ENCODE measurements at places on chromosomes 13 and 19.
A peak's percentile ranks its signal among the peaks of the same experiment; 100 is the strongest.

DNA sequence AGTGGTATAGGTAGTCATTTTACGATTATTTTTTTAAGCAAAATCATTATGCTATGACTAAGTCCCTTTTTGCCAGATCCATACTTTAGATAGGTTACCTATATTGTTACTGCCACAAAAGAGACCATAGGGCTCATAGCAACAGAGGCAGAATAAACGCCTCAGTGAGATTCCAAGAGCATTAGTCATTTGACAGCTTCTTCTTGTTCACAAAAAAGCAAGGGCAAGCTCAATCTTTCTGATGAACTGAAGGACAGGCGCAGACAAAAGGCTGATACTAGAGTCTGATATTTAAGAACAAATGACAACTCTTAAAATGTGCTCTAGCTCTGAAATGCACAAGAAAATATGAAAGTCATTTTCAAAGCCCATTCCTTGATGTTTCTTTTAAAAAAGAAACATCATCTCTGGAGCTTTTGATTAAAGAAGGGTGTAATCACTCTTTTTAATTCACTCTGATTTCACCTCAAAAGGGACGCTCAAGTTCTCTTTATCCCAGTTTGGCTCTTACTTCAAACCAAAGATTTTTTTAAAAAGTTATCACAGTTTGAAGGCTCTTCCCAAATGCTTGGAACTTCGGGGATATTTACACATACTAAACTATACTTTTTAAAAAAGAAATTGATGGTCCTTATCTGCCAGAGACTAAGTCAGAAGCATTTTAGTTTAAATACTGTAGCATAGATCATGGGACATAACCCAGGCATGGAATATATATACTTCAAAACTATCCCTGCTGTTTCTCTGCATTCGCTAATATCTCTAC lies 187.2 kb downstream of the EFNB2 start:
- no peak overlapping the region for H3K27ac ChIP-seq
- no peaks in the 10 kb centered on the region for H3K36me3 ChIP-seq
- ATAC-seq, result no peak
- peaks cover 9% of the 10 kb centered on the region for H3K27me3 ChIP-seq

GRCh38 chr19:47190167-47190727 lies 40.8 kb downstream of the BBC3 start:
- no peak overlapping the region for H3K4me3 ChIP-seq
- H3K27ac ChIP-seq, result peak overlapping the region; percentile 43
- peaks cover 29% of the 10 kb centered on the region for H3K4me1 ChIP-seq
- peaks cover 24% of the 10 kb centered on the region for H3K36me3 ChIP-seq
- no peak for ATAC-seq
- H3K27me3 ChIP-seq, result no peaks in the 10 kb centered on the region

DNA sequence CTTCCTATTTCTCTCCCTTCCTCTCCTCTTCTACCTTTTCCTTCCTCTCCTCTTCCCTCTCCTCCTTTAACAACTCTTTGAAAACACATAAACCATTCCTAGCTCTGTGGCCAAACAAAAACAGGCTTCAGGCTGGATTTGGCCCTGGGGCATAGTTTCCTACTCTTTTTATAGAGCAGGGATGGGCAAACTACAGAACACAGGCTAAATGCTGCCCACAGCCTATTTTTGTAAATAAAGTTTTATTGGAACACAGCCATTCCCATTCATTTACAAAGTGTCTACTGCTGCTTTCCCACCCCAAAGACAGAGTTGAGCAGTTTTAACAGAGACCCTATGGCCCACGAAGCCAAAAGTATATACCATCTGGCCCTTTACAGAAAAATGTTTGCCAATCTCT lies 35.4 kb downstream of the LHFPL6 start:
- H3K36me3 ChIP-seq, result no peaks in the 10 kb centered on the region
- peaks cover 11% of the 10 kb centered on the region for H3K27me3 ChIP-seq
- H3K4me1 ChIP-seq, result no peaks in the 10 kb centered on the region

- no peak overlapping the region for H3K4me3 ChIP-seq
- no peak for ATAC-seq
- no peaks in the 10 kb centered on the region for H3K36me3 ChIP-seq
- no peaks in the 10 kb centered on the region for H3K4me1 ChIP-seq
- peaks cover 19% of the 10 kb centered on the region for H3K27me3 ChIP-seq
Observed at GRCh38 chr13:33799950-33800592, 17.9 kb upstream of the RFC3 start.

GRCh38 chr19:31286491-31286890 lies 62.7 kb downstream of the TSHZ3 start:
- no peaks in the 10 kb centered on the region for H3K4me1 ChIP-seq
- H3K27me3 ChIP-seq, result no peaks in the 10 kb centered on the region
- ATAC-seq, result no peak
- H3K4me3 ChIP-seq, result no peak overlapping the region
- no peak overlapping the region for H3K27ac ChIP-seq

GRCh38 chr13:90416519-90416918 lies 931.0 kb upstream of the MIR17HG start:
- no peak overlapping the region for H3K27ac ChIP-seq
- H3K36me3 ChIP-seq, result no peaks in the 10 kb centered on the region
- H3K27me3 ChIP-seq, result no peaks in the 10 kb centered on the region
- no peak for ATAC-seq
- H3K4me1 ChIP-seq, result no peaks in the 10 kb centered on the region
- H3K4me3 ChIP-seq, result no peak overlapping the region

DNA sequence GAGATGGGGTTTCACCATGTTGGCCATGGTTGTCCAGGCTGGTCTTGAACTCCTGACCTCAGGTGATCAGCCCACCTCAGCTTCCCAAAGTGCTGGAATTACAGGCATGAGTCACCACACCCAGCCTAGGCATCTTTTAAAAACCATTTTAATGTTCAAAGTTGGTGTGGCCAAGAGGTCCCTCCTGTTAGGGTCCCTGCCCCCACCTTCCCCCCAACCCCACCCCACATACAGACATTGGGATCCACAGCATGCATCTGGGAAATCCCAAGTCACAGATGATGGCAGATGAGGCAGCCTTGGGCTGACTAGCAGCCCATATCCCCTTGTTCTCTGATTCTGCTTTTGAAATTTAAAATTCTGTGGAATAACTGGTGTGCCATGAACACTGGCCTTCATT lies 226.0 kb downstream of the KATNAL1 start:
- H3K4me1 ChIP-seq, result peaks cover 6% of the 10 kb centered on the region
- peaks cover 49% of the 10 kb centered on the region for H3K27me3 ChIP-seq
- H3K36me3 ChIP-seq, result no peaks in the 10 kb centered on the region
- no peak overlapping the region for H3K27ac ChIP-seq

DNA sequence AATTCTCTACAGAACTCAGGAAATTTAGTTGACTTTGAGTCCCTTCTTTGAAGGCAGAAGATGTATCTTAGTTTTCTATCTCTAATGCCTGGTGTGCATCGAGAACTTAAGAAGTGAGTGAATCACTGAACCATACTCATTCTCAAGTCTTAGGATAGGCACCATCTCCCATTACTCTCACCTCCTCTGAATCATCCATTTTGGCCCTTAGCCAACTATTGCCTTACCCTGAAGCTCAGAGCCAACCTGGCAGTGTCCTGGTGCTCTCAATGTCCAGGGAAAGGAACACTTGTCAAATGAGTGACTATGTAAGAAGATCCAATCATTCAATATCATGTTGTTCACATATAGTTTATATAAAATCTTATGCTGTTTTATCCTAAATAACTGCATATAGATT lies 146.6 kb downstream of the RGCC start:
- ATAC-seq, result no peak
- no peaks in the 10 kb centered on the region for H3K4me1 ChIP-seq
- no peak overlapping the region for H3K27ac ChIP-seq
- H3K27me3 ChIP-seq, result no peaks in the 10 kb centered on the region
- peaks cover 67% of the 10 kb centered on the region for H3K36me3 ChIP-seq

DNA sequence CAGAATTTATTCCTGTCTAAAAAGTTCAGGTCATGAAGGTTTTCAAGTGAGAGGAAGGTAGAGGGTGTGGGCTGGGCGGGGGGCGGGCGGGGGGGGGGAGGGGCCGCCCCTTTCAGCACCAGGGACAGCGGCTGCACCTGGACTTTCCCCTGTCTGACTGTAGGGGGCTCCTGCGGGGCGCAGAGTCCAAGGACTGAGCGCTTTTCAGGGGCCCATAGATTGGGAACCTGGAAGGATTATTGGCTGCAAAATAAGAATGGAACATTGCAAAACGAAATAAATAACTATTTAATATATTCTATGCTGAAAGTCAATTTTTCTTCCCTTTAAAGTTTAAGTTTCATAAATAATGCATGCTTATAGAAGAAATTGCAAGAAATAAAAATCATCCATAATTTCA lies 8.9 kb upstream of the CYP4F3 start:
- H3K4me3 ChIP-seq, result no peak overlapping the region
- no peak for ATAC-seq
- H3K27me3 ChIP-seq, result peaks cover 12% of the 10 kb centered on the region
- H3K27ac ChIP-seq, result no peak overlapping the region
- H3K4me1 ChIP-seq, result peaks cover 8% of the 10 kb centered on the region
- H3K36me3 ChIP-seq, result no peaks in the 10 kb centered on the region

DNA sequence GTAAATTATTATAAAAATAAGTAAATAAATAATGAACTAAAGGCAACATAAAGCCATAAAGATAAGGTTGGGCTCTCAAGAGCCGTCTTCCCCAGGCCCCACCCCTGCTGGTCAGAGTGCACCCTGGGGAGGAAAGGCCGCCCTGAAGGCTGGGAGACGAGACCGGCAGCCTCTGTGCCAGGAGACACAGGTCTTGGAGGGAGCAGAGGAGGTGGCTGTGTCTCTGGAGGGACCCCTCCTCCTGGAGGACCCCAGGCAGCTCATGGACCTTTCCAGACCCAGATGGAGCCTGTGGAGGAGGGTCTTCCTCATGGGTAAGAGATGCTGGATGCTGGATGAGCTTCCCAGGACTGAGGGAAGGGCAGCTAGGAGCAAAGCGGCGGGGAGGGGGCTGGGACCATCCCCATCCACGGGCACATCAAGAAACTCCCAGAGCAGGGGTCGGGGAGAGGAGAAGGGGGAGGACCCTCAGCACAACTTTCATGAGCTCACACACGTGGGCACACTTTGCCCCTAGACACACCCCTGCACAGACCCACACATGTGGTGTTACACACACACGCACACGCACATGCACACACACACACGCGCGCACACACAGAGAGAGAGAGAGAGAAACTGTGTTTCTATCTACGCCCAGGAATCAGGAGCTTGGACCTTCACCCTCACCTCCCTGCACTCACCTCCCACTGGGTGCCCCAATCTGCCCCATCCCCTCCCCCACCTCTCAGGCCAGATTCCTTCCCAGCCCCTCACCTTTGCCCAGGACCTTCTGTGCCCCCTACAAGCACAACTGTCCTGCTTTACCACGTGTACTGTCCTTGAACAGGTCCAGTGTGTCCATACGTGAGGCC lies at the start of gene CEACAM18:
TSS of gene CEACAM18 (plus strand) at position 159 of the 854 bp plus-strand sequence.
- H3K27me3 ChIP-seq, result peaks cover 39% of the 10 kb centered on the region
- H3K4me3 ChIP-seq, result no peak within 1 kb of the TSS
- peaks cover 7% of the 10 kb centered on the region for H3K4me1 ChIP-seq
- no peaks in the 10 kb centered on the region for H3K36me3 ChIP-seq
- H3K27ac ChIP-seq, result no peak within 1 kb of the TSS

GRCh38 chr13:75393839-75394520 lies 88.0 kb downstream of the TBC1D4 start:
- no peak overlapping the region for H3K27ac ChIP-seq
- no peaks in the 10 kb centered on the region for H3K36me3 ChIP-seq
- no peak overlapping the region for H3K4me3 ChIP-seq
- no peak for ATAC-seq

Measured in stimulated activated memory B cell treated with anti-CD40 and anti-IgM and Interleukin-4, amounts not matched to agents 10 μg/mL and 1 μg/mL and 100 μg/mL, for 72 hours (primary cell).